Dermis microvascular lymphatic vessel endothelial cell (primary cell): ENCODE measurements at places on chromosomes 2 and 18. TPM values are rescaled to one million over a fixed set of nuclear protein-coding genes. Genes with fewer than 3 reads are reported as not detected.

DHRS9 gene
- not detected in 2 replicates for total RNA-seq

GRCh38 chr2:181523756-181524155, 66.6 kb downstream of the ITGA4 start:
- DNase-seq, result no peak

- no peak for DNase-seq
These were observed 89.8 kb downstream of the INO80D start for GRCh38 chr2:205996161-205996560.

- DNase-seq, result no peak
These were observed 110.3 kb downstream of the FAM210A start for GRCh38 chr18:13616041-13616440.

- no peak for DNase-seq
These were observed 12.0 kb upstream of the NRP2 start for GRCh38 chr2:205670292-205670691.
